ENCODE measurements at places on chromosomes 7 and 10.

- H3K27ac ChIP-seq: no peak overlapping the region
- DNase-seq: no peak
- H3K27me3 ChIP-seq: no peaks in the 10 kb centered on the region
- H3K36me3 ChIP-seq: no peaks in the 10 kb centered on the region
- no peak overlapping the region for H3K4me3 ChIP-seq
These were observed 225.2 kb downstream of the MAD1L1 start for GRCh38 chr7:2007551-2007950.

DNA sequence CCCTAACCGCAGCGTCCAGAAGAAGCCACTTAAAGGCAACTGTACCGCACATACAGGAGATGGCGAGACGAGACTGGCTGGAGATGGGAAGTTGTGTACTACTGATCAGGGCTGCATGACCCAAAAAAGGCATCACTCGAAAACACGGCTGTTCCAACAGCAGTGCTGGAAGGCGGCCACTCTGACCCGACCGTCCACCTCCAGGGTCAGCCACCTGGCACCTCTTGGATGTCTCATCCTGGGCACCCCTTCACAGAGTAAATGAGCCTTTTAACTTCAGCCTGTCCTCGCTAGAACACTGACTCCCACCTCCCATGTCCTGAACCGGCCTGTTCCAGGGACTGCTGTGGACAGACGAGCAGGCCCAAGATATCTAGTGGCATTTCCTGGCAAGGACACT lies 180.7 kb downstream of the DIP2C start:
- no peak for DNase-seq
- peaks cover 11% of the 10 kb centered on the region for H3K4me1 ChIP-seq
- H3K36me3 ChIP-seq: no peaks in the 10 kb centered on the region
- H3K27me3 ChIP-seq: peaks cover 3% of the 10 kb centered on the region
- H3K27ac ChIP-seq: no peak overlapping the region
- no peak overlapping the region for H3K4me3 ChIP-seq

GRCh38 chr7:43481902-43482678 lies 100.8 kb upstream of the STK17A start:
- no peaks in the 10 kb centered on the region for H3K4me1 ChIP-seq
- DNase-seq: no peak
- no peaks in the 10 kb centered on the region for H3K36me3 ChIP-seq
- no peak overlapping the region for H3K4me3 ChIP-seq
- H3K27me3 ChIP-seq: no peaks in the 10 kb centered on the region

DNA sequence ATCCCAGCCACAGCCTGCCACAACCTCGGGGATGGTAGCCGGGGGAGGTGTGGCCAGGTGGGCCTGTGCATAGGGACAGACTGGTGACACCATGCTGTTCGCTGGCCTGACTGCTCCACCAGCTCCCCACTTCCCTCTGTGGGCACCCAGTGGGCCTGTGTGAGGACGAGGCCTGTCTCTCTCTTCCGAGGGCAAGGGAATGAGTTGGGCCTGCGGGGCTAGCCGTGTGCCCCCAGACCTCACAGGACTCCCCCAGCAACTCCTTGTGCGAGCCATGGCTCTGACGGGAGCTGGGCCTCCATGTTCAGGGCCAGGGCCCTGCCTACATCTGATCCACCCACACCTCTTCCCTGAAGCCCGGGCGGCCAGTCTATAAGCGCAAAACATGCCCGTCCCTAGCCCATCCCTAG lies 40.5 kb downstream of the PWWP2B start:
- no peaks in the 10 kb centered on the region for H3K36me3 ChIP-seq
- no peaks in the 10 kb centered on the region for H3K27me3 ChIP-seq
- H3K4me3 ChIP-seq: no peak overlapping the region
- DNase-seq: no peak

DNA sequence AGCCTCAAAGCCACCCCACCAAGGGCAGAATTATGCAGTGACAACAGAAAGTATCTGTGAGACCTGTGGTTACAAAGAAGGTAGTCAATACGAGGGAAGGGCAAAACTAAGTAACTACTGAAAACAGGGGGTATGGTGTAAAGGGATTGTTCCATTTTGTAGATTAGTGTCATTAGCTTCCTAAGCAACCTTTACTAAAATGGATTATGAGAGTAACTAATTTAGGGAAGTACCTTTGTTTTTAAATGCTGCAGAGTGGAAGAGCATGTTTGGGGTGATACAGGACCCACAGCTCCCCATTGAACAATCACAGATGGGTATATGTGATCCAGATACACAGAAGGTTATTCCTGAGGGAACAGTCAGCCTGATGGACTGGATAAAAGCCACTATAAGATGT lies 51.3 kb upstream of the TAC1 start:
- no peak overlapping the region for H3K4me3 ChIP-seq
- DNase-seq: no peak
- H3K36me3 ChIP-seq: no peaks in the 10 kb centered on the region
- H3K27ac ChIP-seq: no peak overlapping the region
- H3K27me3 ChIP-seq: peaks cover 3% of the 10 kb centered on the region

DNA sequence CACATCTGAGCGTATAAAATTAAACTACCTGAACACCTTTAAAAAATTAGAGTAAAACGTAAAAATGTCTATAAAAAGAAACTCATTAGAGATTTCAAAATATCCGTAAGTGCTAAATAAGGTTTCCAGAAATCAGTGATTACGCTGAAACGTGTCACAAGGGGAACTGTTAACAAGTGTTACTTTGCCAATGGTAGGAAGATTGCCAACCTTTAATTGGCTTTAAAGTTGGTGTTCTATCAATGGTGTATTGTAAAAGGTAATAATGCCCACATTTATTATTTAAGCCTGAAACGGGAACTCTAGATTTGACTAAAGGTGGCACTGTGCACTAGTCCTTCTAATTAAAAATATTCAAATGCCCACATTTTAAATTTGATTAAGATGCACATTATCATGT lies 37.8 kb upstream of the HIBADH start:
- no peaks in the 10 kb centered on the region for H3K27me3 ChIP-seq
- H3K27ac ChIP-seq: no peak overlapping the region
- no peaks in the 10 kb centered on the region for H3K4me1 ChIP-seq

- no peaks in the 10 kb centered on the region for H3K4me1 ChIP-seq
- no peak overlapping the region for H3K4me3 ChIP-seq
- no peak overlapping the region for H3K27ac ChIP-seq
- DNase-seq: no peak
These were observed 24.9 kb downstream of the SAMD9 start for GRCh38 chr7:93092757-93093370.

- no peak for DNase-seq
- H3K4me1 ChIP-seq: no peaks in the 10 kb centered on the region
- H3K36me3 ChIP-seq: no peaks in the 10 kb centered on the region
- no peak overlapping the region for H3K27ac ChIP-seq
- H3K27me3 ChIP-seq: no peaks in the 10 kb centered on the region
- H3K4me3 ChIP-seq: no peak overlapping the region
These were observed 35.7 kb downstream of the SEMA3E start for GRCh38 chr7:83613232-83613631.

GRCh38 chr10:28681291-28681763 lies 4.0 kb downstream of the BAMBI start:
- H3K27me3 ChIP-seq: peaks cover 72% of the 10 kb centered on the region
- H3K36me3 ChIP-seq: no peaks in the 10 kb centered on the region
- no peak overlapping the region for H3K27ac ChIP-seq
- no peak for DNase-seq
- H3K4me3 ChIP-seq: no peak overlapping the region

DNA sequence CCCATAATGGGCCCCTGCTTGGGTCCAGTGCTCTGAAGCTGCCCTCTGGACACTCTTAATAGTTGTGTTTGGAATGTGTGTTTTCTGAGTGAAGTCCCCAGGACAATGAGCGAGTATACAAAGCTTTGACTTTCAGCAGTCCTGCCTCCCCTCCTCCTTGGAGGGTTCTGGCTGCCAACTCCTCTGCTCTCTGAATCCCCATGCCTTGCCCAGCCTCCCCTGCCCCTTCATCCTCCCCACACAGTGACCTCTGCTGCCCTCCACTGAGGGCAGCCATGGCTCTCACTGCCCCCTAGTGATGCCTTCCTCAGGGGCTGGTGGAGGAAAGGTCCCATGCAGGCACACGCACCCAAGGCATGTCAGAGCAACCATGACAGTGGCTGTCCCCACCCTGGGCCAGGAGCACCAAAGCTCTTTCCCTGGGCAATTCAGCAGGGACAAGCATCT lies 40.9 kb downstream of the FRMPD2 start:
- DNase-seq: no peak
- H3K36me3 ChIP-seq: no peaks in the 10 kb centered on the region
- H3K27me3 ChIP-seq: no peaks in the 10 kb centered on the region
- no peak overlapping the region for H3K4me3 ChIP-seq

GRCh38 chr10:114912470-114912859 lies 25.5 kb upstream of the TRUB1 start:
- no peaks in the 10 kb centered on the region for H3K27me3 ChIP-seq
- H3K4me1 ChIP-seq: no peaks in the 10 kb centered on the region
- no peak for DNase-seq
- no peak overlapping the region for H3K4me3 ChIP-seq

GRCh38 chr10:14560791-14561765 lies 213.6 kb downstream of the FAM107B start:
- peaks cover 21% of the 10 kb centered on the region for H3K36me3 ChIP-seq
- peak overlapping the region; percentile 84 for H3K4me3 ChIP-seq
- H3K4me1 ChIP-seq: peaks cover 57% of the 10 kb centered on the region

- no peaks in the 10 kb centered on the region for H3K4me1 ChIP-seq
- H3K4me3 ChIP-seq: no peak overlapping the region
- no peaks in the 10 kb centered on the region for H3K36me3 ChIP-seq
- DNase-seq: no peak
- no peaks in the 10 kb centered on the region for H3K27me3 ChIP-seq
These were observed 6.8 kb upstream of the GPR15LG start for GRCh38 chr10:84166620-84167288.

GRCh38 chr7:155223021-155223420 lies 74.7 kb upstream of the INSIG1 start:
- H3K27me3 ChIP-seq: peaks cover 10% of the 10 kb centered on the region
- H3K4me3 ChIP-seq: no peak overlapping the region
- H3K27ac ChIP-seq: no peak overlapping the region
- H3K36me3 ChIP-seq: no peaks in the 10 kb centered on the region

- peaks cover 4% of the 10 kb centered on the region for H3K36me3 ChIP-seq
- H3K27ac ChIP-seq: no peak overlapping the region
- no peaks in the 10 kb centered on the region for H3K27me3 ChIP-seq
- DNase-seq: no peak
These were observed 4.1 kb downstream of the FBXO24 start for GRCh38 chr7:100590077-100590737.

GRCh38 chr7:1024876-1025742 lies 19.2 kb upstream of the GPR146 start:
- H3K4me3 ChIP-seq: no peak overlapping the region
- H3K4me1 ChIP-seq: peaks cover 41% of the 10 kb centered on the region
- peaks cover 5% of the 10 kb centered on the region for H3K36me3 ChIP-seq
- no peaks in the 10 kb centered on the region for H3K27me3 ChIP-seq

GRCh38 chr10:43396928-43397624 lies 11.9 kb downstream of the HNRNPF start:
- peaks cover 32% of the 10 kb centered on the region for H3K4me1 ChIP-seq
- peak; percentile 69 for DNase-seq
- peaks cover 1% of the 10 kb centered on the region for H3K36me3 ChIP-seq
- H3K4me3 ChIP-seq: peak overlapping the region; percentile 92
- H3K27ac ChIP-seq: peak overlapping the region; percentile 93

GRCh38 chr10:13115832-13116803 lies 16.2 kb downstream of the OPTN start:
- H3K4me3 ChIP-seq: peak overlapping the region; percentile 20
- H3K27me3 ChIP-seq: no peaks in the 10 kb centered on the region
- peak overlapping the region; percentile 28 for H3K27ac ChIP-seq

GRCh38 chr10:66337211-66337610 lies 588.6 kb upstream of the LRRTM3 start:
- H3K27ac ChIP-seq: no peak overlapping the region
- no peaks in the 10 kb centered on the region for H3K4me1 ChIP-seq
- DNase-seq: no peak

- H3K4me3 ChIP-seq: no peak overlapping the region
- no peaks in the 10 kb centered on the region for H3K27me3 ChIP-seq
- peaks cover 2% of the 10 kb centered on the region for H3K4me1 ChIP-seq
- no peak for DNase-seq
- H3K36me3 ChIP-seq: no peaks in the 10 kb centered on the region
These were observed 218.0 kb upstream of the ZNF32 start for GRCh38 chr10:43866712-43867111.

DNA sequence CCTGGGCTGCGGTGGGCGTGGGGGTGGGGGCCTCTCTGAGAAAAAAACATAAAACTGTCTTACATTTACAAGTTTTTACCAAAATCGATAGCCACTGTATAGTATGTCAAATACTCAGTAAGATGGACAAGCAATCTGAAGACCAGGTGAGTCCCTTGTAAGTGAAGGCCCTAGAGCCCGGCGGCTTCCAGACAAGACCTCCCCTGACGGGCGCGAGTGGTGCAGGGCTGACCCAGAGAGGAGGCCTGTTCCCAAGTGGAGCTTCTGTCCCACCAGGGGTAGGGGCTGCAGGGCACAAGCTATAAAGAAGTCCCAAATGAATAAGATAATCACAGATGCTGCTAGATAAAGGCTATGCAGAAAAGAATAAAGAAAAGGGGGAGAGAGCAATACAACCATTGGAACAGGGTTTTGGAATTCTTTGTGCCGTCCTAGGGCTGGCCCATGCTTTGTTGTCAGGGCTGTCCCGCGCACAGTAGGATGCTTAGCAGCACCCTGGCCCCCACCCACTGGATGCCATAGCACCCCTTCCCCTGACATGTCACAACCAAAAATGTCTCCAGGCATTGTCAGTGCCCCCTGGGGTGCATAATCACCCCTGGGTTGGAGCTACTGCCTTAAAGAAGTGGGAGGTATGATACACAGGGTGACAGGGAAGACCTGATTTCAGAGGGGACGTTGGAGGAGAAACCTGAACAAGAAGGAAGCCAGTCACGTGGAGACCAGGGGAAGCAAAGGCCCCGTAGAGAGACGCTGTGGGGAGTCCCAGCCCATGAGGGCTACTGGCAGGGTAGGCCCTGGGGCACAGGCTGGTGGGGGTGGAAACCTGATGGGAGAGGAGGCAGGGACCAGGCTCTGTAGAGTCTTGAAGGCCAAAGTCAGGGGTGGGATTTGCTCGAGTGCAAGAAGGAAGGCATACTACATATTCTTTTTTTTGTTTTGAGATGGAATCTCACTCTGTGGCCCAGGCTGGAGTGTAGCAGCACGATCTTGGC lies 43.1 kb downstream of the CHST15 start:
- no peak overlapping the region for H3K27ac ChIP-seq
- H3K4me3 ChIP-seq: no peak overlapping the region
- H3K4me1 ChIP-seq: no peaks in the 10 kb centered on the region
- H3K36me3 ChIP-seq: no peaks in the 10 kb centered on the region
- no peaks in the 10 kb centered on the region for H3K27me3 ChIP-seq

DNA sequence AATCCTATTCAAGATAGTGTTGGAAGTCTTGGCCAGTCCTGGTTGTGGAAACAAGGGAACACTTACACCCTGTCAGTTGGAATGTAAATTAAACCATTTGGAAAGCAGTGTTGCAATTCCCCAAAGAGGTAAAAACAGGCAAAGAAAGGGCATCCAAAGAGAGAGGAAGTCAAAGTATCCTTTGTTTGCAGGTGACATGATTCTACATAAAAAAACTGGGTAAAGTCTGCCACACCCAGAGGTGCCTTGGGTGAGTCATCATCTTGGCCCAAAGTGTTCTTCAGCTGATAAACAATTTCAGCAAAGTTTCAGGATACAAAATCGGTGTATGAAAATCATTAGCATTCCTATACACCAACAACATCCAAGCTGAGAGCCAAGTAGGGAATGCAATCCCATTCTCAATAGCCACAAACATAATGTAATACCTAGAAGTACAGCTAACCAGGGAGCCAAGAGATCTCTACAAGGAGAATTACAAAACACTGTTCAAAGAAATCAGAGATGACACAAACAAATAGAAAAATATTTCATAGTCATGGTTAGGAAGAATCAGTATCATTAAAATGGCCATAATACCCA lies 278.7 kb downstream of the SDK1 start:
- H3K4me3 ChIP-seq: no peak overlapping the region
- H3K4me1 ChIP-seq: no peaks in the 10 kb centered on the region
- H3K36me3 ChIP-seq: no peaks in the 10 kb centered on the region
- no peak for DNase-seq
